ENCODE measurements at places on chromosomes 13 and 19.

DNA sequence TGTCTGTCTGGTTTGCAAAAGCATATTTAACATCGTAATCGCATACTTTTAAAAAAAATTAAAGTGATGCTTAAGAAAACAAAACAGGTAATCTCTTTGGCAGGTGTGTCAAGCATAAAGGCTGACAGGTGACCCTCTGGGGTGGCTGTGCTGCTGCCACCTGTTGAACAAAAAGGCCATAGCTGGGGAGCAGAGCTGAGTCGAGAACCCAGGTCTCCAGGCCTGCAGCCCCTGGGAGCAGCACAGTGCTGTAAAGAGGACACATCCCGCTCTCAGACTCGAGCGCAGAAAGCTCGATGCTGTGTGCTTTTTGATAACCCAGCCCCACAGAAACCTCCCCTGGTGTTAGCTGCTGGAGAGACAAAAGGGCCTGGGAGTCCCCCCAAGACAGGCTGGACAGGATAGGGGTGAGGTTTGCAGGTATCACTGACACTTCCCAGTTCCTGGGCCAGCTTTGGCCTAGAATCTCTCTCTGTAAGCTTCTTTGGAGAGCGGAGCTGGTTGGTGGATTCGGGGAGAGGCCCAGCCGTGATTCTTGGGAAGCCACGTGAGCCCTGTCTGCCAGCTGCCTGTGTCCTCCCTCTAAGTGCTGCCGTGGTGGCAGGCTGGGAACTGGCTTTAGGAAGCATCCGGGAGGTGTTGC, 66.9 kb downstream of the C13orf42 start:
- no peak for DNase-seq

- DNase-seq: no peak
These were observed 56.1 kb upstream of the STK24 start for GRCh38 chr13:98632961-98633360.

- no peak for DNase-seq
These were observed 237.7 kb downstream of the MZT1 start for GRCh38 chr13:72489751-72490150.

DNA sequence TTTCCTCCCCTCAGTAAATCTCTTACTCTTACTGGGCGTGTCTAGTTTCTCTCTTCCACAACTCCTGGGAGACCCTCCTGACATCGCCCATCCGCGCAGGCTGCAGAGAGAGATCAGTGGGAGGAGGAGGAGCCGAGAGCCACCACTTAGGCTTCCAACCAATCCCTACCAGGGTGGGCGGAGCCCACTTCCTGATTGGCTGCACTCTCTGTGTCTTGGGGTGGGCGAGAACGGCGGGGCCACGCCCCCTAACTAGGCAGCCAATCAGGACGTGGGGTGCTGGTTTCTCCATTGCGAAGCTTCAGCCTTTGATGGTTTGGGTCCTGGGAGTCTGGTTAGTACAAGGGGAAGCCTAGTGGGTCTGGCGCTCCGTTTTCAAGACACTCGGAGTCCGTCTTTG, at the start of gene PMIS2:
Gene PMIS2, plus strand, starts transcription at position 326 of the 400 bp plus-strand sequence. CDS start 87 bp downstream, outside the sequence.
- peak; percentile 5 for DNase-seq

DNA sequence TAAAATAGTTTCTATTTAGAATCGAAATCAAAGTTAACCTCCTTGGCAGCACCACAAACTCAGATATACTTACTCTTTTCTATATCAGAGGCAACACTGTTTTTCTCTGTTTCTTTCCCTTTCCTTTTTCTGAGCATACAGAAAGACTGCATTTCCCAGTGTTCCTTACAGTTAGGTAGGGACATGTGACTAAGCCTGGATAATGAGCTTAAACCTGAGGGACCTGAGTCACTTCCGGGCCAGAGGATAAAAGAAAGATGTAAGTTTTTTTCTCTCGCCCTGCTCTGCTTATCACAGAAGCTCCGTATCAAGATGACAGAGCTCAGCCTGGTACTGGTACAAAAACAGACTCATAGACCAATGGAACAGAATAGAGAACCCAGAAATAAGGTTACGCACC, 531.9 kb downstream of the KLF12 start:
- DNase-seq: peak; percentile 11
